ENCODE measurements at places on chromosomes 1 and 21.

GRCh38 chr1:174931214-174931613, 68.5 kb upstream of the CACYBP start:
- no peak for DNase-seq

DNA sequence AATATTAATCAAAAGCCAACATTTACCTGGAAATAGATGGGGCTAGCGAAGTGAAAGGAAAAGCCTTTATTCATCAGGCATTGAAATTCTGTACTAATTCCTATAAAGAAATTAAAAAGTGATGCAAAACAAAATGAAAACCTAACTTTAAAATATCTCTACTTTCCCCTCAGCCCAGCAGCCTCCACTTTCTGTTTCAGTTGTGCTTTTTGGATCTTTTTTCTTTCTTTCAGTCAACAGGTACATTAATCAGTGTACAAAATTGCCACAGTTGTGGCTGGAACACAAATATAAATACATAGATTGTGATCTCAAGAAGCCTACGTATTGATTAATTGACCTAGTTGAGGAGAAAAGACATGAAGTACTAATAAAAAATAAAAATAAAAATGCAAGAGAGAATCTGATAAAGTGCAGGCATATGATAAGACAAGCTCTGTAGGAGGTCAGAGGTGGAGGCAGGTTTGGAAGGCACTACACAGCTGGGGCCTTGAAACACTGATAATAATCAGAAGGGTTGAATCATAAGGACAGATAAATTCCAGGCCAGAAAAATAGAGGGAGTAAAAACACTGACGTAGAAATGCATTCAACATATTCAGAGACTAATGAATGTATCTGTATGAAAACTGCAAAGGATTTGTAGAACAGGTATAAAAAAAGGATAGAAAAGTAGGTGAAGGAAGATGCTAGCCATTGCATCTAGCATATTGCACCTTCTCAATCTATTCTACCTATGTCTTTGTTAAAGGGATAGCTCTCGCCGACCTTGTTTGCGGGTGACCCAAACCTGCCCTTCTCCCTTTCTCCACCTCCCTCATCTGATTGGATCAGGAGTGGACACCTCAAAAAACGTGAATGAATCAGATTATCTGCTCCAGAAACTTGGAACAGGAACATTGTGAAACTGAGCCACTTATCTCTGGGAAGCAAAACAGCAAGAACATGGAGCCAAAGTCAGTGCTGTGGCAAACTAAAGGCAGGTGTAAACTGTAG, 607.8 kb upstream of the ADGRL2 start:
- no peak for DNase-seq

DNA sequence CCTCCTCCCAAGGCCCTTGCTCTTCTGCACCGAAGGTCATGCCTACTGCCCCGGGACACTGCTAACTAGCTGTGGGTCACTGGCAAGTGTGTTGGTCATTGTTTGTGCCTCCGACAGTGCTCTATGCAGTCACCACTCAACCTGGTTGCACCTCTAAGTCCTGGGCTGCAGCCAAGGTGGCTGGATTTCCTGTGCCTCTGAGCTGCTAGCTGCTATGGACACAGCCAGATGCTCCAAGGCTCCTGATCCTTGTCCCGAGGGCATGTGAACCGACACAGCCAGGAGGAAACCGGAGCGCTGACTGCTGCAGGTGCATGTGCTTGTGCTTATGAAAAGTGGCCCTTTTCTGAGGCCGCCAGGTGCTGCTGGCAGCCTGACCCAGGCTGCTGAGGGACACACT, 14.7 kb upstream of the SPOCD1 start:
- DNase-seq, result no peak

DNA sequence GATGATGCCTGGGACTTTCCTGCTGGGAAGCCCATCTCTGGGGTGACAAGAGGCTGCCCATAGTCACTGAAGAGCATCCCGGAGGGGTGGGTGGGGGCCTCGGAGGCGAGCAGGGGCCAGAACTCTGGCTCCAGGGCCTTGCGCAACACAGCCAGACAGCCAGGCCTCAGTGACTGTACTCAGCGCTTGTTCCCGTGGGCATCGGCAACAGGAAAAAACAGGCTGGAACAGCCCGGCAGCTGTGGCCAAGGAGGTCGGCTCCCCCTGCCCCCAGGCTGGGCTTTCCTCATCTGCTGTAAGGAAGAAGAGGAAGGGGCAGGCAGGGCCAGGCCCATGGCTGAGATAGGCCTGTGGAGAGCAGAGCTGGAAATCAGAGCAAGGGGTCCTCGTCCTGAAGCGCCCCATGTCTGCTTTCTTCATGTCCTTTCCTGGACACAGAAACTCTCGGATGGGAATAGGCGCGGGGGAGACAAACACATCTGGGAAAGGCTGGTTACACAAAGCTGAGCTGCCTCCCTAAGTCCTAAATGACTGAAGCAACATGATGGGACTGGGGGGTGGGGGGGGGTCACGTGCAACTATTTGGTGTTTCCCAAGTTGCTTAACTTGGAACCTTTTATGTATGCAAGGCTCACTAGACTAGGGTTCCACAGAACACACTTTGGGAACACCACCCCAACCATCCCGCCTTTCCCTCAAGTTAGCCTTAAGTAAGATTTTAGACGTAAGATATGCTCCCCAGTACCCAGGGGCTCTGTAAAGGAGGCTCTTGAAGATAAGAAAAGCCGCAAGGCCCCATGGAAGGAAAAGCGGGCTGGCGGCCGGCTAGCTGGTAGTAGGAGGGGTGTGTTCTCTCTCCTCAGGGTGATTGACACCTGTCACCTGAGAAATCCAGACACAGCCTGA, 30.7 kb downstream of the HSPG2 start:
- DNase-seq, result no peak

GRCh38 chr21:42724226-42724920, 71.0 kb downstream of the PDE9A start:
- DNase-seq, result no peak

- DNase-seq, result no peak
Observed at GRCh38 chr1:36068866-36069265, 15.0 kb upstream of the TEKT2 start.

GRCh38 chr21:28538987-28539622, 453.6 kb downstream of the LTN1 start:
- no peak for DNase-seq
